ENCODE measurements at places on chromosomes 11 and 22. TPM values are rescaled to one million over a fixed set of nuclear protein-coding genes. Genes with fewer than 3 reads are reported as not detected.

Gene TOLLIP
- total RNA-seq, result 27.3 TPM

Gene KCNJ5
- total RNA-seq, result not detected

Gene PATE4
- total RNA-seq, result not detected

Gene PLA2G3
- not detected for total RNA-seq

Gene OSBP2
- total RNA-seq, result 2.0 TPM

- DNase-seq, result peak; percentile 95
Measured at GRCh38 chr22:39253435-39254070, 8.8 kb upstream of the PDGFB start.

Data from GM23248 (cell line).